Islet precursor cell (in vitro differentiated cells): ENCODE measurements at places on chromosomes 2 and 18.
A peak's percentile ranks its signal among the peaks of the same experiment; 100 is the strongest.

- no peak for DNase-seq
Measured at GRCh38 chr2:130834931-130835765, 1.6 kb upstream of the ARHGEF4 start.

DNA sequence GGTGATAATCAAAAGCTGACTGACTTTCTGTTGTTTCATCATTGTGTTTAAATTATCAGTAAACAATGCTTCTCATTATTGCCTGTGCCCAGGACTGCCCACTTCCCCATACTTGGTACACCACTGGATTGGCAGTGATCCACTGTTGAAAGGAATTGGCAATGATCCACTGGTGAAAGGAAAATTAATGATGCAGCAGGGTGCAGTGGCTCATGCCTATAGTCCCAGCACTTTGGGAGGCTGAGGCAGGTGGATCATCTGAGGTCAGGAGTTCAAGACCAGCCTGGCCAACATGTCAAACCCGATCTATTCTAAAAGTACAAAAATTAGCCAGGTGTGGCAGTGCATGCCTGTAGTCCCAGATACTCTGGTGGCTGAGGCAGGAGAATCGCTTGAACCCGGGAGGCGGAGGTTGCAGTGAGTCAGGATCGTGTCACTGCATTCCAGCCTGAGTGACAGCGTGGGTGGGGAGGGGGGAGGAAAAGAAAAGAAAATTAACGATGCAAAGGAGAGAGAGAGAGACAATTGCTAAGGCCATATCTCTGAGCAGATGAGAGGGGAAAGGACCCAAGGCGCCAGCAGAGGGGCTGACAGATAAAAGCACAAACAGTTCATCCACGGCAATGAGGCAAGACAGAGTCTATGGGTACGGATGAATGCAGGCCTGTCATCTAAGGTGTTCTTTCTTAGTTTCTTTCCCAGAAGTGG lies 10.2 kb upstream of the GTF2A1L start:
- no peak for DNase-seq

DNA sequence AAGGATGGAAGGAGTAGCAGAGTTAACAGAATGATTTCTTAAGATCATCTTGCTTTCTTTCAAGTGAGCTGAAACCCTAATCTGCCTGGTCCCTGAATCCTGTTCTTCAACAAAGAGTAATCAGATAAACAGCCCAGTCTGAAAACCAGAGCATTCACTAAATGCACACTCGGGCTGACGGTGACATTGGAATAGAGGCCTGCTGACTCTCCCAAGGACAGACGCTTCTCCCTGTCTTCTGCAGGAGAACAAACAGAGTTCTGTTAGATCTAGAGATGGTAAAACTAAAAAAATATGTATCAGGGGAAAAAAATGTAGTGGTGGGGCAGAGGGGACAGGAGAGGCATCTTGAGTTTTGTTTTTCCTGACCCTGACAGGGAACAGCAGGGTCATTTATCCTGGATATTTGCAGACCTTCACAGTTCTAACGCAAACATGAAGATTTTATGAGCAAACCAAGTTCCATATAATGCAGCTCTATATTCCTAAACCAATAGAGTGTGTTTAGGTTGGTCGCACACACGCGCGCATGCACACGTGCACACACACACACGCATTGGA lies 7.3 kb downstream of the MATN3 start:
- peak; percentile 55 for DNase-seq

GRCh38 chr2:217530392-217531090 lies 472.3 kb downstream of the TNS1 start:
- no peak for DNase-seq

GRCh38 chr2:7071916-7072556 lies 154.8 kb downstream of the RNF144A start:
- DNase-seq = no peak

DNA sequence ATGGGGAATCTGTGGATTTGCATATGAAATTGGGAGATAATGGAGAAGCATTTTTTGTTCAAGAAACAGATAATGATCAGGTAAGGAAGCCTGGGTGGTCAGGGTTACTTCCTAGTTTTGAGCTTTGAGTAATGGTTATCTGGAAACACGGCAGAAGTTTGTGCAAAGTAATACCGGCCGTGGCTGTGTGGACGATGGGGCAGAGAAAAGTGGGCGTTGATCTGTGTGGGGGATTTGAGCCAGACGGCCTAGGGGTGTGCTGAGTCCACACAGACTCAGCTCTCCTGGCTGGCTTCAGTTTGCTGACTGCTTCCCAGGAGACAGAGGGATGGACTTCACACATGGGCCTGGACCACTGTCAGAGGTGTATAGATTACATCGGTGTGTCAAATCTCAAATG lies 21.3 kb downstream of the LPIN1 start:
- DNase-seq = no peak

- DNase-seq = no peak
Measured at GRCh38 chr2:209565896-209566582, 142.2 kb downstream of the MAP2 start.

DNA sequence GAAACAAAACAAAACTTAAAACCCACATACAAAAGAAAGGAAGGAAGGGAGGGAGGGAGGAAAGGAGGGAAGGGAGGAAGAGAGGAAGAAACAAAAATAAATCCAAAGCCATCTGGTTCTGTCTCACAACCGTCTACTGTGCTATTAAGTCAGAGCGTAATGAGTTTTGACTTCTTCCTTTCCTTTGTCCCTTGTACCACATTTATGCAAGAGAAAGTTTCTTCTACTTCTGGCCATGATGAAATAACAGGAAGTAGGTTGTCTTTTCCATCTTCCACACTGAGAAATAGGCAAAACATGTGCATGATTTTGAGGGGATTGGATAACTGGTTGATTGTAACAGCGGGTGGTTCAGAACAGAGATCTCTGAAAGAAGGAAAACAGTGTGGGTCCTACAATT lies 121.4 kb downstream of the CTAGE1 start:
- no peak for DNase-seq

GRCh38 chr2:15953147-15953630 lies 12.8 kb downstream of the MYCN start:
- DNase-seq = no peak

DNA sequence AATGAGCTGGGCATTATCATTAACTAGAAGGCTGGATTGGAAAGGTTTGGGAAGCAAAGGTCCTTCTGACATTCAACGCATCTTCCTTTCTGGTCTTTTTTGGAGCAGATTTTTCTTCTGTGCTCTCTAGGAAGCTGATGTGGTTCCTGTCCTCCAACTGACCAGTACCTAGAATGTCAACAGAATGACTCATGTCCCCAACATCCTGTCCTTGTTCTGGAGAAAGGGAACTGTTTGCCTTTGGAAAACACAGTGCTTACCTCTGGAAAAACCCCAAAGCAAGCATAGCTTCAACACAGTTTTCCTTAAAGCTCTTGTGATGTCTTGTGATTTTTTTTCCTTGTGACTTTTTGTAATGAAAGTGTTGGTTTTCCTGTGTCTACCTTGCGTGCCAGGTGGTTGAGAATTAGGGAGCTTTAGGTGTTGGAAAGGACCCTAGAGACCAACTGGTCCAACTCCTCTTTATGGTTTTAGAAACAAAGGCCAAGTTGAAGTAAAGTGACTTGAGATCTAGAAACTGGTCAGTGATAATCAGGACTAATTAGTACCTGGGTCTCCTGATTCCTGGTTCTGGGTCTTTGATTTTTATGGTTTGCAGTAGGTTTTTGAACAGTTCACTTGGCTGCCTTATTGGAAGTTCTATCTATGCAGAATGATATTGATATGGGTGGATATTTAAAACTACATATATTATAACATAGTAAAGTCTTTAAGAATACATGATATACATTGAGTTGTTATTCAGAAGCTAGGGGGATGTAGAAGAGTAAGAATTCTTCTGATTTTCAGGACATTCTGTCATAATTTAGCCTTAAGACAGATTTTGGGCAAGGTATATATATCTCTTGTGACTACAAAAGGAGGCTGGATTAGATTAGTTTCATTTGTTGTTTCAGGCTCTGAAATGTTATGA lies 70.5 kb downstream of the FMNL2 start:
- peak; percentile 72 for DNase-seq

DNA sequence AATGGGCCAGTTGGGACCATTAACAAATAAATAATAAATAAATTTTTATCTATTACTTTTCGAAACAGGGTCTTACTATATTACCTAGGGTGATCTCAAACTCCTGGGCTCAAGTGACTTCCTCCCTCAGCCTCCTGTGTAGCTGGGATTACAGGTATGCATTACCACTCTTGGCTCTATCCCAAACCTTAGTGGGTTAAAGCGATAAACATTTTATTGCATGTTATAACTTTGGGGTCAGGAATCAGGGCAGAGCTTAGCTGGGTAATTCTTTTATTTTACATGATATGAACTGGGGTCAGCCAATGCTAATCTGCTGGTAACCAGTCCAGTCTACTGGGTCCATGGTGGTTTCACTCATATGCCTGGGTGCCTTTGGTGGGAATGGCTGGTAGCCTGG lies 127.8 kb downstream of the MYO3B start:
- no peak for DNase-seq

GRCh38 chr2:49943944-49944778 lies 789.8 kb upstream of the FSHR start:
- DNase-seq = no peak

GRCh38 chr18:8501044-8501443 lies 108.2 kb upstream of the RAB12 start:
- no peak for DNase-seq

- DNase-seq = no peak
Measured at GRCh38 chr2:29560566-29560965, 360.8 kb downstream of the ALK start.

DNA sequence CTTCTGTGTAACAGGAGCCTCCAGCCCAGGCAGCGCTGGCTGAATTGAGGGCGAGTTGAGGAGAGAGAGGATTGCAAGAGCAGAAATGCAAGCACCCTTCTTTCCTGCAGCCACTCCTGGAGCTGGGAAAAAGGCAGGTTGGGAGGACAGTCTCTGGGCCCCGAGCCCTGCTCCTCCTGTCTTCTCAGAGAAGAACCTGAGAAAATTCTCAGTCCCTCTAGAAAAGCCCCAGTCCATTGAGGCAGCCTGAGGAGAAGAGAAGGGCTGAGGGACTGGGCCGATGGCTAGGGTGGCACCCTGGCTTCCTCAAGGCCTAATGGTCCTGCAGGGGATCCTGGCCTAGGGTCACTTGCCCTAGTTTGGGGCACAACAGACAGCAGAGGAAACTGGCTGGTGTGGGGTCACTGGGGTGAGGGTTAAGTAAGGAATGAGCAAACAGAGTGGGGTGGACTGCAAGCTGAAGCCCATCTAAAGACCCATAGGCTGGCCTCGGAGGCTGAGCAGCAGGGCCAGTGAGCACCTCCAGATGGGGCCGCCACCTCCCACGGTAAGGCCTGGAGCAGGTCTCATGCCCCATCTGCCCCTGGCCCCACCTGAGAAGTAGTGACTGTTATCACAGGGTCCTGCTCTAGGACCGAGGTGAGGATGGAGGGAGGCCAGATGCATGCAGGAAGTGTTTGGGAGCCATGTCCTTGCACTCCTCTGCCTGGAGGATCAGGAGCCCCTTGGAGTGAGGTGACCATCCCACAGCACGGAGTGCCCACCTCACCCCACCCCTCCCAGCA lies 12.4 kb downstream of the CIB4 start:
- no peak for DNase-seq

GRCh38 chr2:210443527-210443926 lies 33.0 kb downstream of the LANCL1 start:
- DNase-seq = no peak

DNA sequence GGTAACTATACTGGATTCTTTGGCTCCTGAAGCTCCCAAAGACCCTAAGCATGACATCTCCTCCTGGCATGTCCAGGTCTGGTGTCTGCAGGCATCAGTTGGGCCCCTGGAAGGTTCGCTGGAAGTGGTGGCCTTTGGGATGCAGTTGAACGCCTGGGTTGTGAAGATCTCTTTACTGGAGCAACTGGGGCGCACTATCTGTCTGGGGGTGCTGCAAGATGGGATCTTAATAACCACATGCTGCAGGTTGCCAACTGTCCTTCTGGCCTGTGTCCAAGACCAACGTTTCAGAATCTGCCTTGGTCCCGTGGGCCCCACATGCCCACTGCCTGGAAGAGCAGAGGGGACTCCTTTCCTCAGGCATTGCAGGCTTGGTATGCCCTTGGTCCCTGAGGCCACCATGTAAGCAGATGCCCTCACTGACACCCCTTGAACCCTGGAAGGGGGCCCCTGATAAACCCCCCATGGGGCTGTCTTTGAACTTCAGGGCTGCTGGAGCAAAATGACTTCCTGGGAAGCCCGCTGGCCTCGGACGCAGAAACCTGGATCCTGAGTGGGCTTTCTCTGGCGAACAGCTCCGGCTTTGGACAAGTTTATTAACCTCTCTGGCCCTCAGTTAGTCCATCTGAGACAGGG lies 101.9 kb downstream of the TWIST2 start:
- no peak for DNase-seq

DNA sequence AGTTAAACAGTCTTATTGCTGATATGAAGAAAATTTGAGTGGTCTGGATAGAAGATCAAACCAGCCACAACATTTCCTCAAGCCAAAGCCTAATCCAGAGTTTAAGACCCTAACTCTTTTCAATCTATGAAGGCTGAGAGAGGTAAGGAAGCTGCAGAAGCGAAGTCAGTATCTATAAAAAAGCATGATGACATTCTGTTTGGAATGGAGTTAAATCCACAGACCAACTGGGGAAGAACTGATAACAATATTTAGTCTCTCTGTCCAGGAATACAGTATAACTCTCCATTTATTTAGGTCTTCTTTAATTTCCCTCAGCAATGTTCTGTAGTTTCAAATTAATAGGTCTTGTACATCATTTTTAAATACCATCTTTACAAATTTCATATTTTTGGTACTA lies 16.0 kb downstream of the PIGN start:
- no peak for DNase-seq

DNA sequence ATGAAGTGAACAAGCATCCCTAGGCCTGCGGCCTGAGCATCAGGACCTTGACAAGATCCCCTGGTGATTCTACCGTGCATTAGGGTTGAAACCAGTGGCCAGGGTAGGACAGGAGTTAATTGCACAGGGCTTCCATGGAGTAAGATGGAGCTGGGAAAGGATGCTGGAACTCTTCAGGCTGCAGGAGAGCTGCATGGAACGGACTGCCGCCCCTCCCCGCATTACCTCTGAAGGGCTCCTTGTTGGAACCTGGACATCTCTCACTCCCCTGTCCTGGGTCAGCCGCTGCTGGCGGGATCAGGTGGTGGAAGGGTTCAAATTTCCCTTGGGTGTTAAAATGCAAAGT lies 156.6 kb upstream of the ID2 start:
- DNase-seq = no peak

- no peak for DNase-seq
Measured at GRCh38 chr2:156476850-156477206, 40.6 kb downstream of the GPD2 start.

DNA sequence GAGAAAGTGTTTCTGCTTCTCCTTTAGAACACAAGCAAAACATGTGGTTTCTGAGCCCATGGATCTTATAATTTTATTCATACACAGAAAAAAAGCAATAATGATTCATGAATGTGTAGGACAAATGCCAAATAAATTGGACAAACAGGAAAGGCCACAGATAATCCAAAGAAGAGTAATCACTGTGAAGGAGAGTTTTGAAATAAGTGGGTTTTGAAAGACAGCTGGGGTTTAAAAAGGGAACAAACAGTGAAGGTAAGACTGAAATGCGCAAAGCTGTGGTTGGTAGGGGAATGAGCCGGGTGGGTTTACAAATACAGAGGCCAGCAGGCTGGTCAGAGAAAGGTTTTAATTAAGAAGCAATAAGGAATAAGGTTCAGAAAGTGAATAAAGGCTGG lies 50.0 kb upstream of the MBOAT2 start:
- DNase-seq = no peak

GRCh38 chr2:171814174-171814573 lies 79.9 kb downstream of the SLC25A12 start:
- DNase-seq = no peak

GRCh38 chr18:62399781-62400308 lies 74.7 kb downstream of the TNFRSF11A start:
- DNase-seq = peak; percentile 84
